ENCODE measurements at places on chromosomes 7 and 10. TPM values are rescaled to one million over a fixed set of nuclear protein-coding genes. Genes with fewer than 3 reads are reported as not detected.

GRCh38 chr10:127976286-127976685, 69.4 kb downstream of the PTPRE start:
- H3K27me3 ChIP-seq, result no peaks in the 10 kb centered on the region
- no peak overlapping the region for H3K4me3 ChIP-seq
- no peaks in the 10 kb centered on the region for H3K36me3 ChIP-seq
- DNase-seq, result peak; percentile 13
- no peak overlapping the region for H3K27ac ChIP-seq

FKBP9 gene
- total RNA-seq, result not detected

GRCh38 chr7:114086914-114087652, 168.3 kb upstream of the PPP1R3A start:
- no peak overlapping the region for H3K27ac ChIP-seq
- H3K27me3 ChIP-seq, result peaks cover 77% of the 10 kb centered on the region
- peaks cover 50% of the 10 kb centered on the region for H3K4me1 ChIP-seq
- no peaks in the 10 kb centered on the region for H3K36me3 ChIP-seq
- DNase-seq, result no peak

PNLIPRP3 gene
- total RNA-seq, result not detected

GRCh38 chr10:46330894-46331293, 44.1 kb downstream of the ANTXRL start:
- no peak for DNase-seq
- H3K27me3 ChIP-seq, result no peaks in the 10 kb centered on the region
- H3K4me3 ChIP-seq, result no peak overlapping the region
- H3K27ac ChIP-seq, result no peak overlapping the region

STEAP1 gene
- total RNA-seq, result not detected

- no peaks in the 10 kb centered on the region for H3K36me3 ChIP-seq
- H3K27me3 ChIP-seq, result peaks cover 98% of the 10 kb centered on the region
Observed at GRCh38 chr7:97019710-97020225, 4.9 kb downstream of the DLX5 start.

- H3K27ac ChIP-seq, result no peak overlapping the region
- H3K36me3 ChIP-seq, result no peaks in the 10 kb centered on the region
Observed at GRCh38 chr7:120164-120991, 72.0 kb upstream of the FAM20C start.

DNA sequence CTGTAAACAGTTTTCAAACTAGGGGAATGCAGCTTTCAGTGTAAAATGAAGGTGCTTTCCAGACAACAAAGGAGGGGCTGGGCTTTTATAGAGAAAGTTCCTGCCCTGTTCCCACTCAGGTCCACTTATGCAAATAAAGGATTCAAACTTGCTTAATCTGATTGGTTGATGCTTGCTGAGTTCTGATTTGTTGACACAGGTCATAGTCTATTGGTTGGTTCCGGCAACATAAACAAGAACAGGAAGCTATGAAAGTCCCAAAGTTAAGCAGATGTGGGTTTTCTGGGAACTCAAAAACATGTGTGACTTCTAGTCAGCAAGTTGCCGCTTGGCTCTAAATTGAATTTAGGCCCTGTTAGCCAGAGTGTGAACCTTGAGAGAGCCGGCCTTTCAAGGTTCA, 194.2 kb upstream of the SVIL start:
- no peaks in the 10 kb centered on the region for H3K36me3 ChIP-seq
- H3K27me3 ChIP-seq, result no peaks in the 10 kb centered on the region
- H3K4me1 ChIP-seq, result no peaks in the 10 kb centered on the region

DNA sequence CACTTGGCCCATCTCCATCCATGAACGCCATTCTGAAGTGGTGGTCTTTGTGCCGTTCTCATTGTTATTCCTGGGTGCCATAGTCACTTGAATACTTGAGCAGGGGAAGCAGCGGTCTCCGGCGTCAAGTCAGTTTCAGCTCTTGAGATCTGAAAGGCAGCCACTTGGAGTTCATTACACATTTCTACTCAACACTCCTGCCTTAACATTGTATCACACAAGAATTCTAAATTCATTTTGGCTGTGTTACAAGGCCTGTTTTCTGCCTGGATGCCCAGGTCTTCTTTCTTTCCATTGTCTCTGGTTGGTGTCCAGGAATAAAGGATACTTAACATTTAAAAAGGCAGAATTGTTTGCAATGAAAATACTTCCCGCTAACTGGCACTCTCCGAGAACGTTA, 69.0 kb upstream of the RAB11FIP2 start:
- no peaks in the 10 kb centered on the region for H3K27me3 ChIP-seq
- H3K36me3 ChIP-seq, result no peaks in the 10 kb centered on the region
- DNase-seq, result no peak
- no peaks in the 10 kb centered on the region for H3K4me1 ChIP-seq
- no peak overlapping the region for H3K27ac ChIP-seq

DNA sequence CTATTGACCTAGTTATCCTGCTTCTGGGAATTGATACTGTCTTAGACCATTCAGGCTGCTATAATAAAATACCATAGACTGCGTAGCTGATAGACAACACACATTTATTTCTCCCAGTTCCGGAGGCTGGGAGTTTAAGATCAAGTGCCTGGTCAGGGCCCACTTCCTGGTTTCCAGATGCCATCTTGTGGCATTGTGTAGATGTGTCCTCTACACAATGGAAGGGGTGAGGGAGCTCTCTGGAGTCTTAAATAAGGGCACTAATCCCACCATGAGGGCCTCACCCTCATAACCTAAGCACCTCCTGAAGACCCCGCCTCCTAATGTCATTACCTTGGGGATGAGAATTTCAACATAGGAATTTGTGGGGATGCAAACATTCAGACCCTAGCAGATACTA, 62.4 kb downstream of the SLC35B4 start:
- H3K27ac ChIP-seq, result no peak overlapping the region
- H3K4me1 ChIP-seq, result no peaks in the 10 kb centered on the region
- H3K4me3 ChIP-seq, result no peak overlapping the region
- DNase-seq, result no peak
- H3K27me3 ChIP-seq, result no peaks in the 10 kb centered on the region
- H3K36me3 ChIP-seq, result no peaks in the 10 kb centered on the region

- peak; percentile 75 for DNase-seq
- H3K36me3 ChIP-seq, result no peaks in the 10 kb centered on the region
- H3K4me3 ChIP-seq, result no peak within 1 kb of the TSS
- H3K27me3 ChIP-seq, result peaks cover 25% of the 10 kb centered on the region
- peaks cover 7% of the 10 kb centered on the region for H3K4me1 ChIP-seq
Observed at GRCh38 chr7:155069992-155070751, at the start of gene HTR5A. HTR5A (plus strand) TSS chr7:155070324; CDS start chr7:155070900, 576 bp downstream.

- no peak overlapping the region for H3K27ac ChIP-seq
- DNase-seq, result no peak
- no peak overlapping the region for H3K4me3 ChIP-seq
Observed at GRCh38 chr10:115879372-115880089, 393.5 kb downstream of the GFRA1 start.

- H3K4me3 ChIP-seq, result no peak overlapping the region
- no peaks in the 10 kb centered on the region for H3K36me3 ChIP-seq
- no peak for DNase-seq
- no peaks in the 10 kb centered on the region for H3K4me1 ChIP-seq
- no peaks in the 10 kb centered on the region for H3K27me3 ChIP-seq
Observed at GRCh38 chr10:51421853-51422252, 277.5 kb downstream of the CSTF2T start.

MMD2 gene
- not detected for total RNA-seq

DNA sequence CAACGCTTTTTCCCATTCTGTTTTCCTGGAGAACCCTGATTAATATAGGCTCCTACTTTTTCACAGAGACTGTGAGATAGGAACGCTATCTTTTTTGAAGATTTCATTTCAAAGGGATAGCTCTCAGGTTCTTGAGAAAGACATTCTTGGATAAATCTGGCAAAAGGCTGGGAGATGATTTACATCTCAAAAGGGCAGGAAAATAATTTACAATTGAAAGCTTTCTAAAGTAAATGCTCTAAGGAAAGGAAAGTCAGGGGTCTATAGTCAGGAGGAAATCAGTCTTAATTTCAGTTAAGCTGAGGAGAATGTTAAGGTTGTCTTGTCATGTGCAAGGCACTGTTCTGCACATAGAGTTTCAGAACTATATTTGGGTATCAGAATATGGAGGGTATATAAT, 278.8 kb downstream of the KIF20B start:
- H3K4me1 ChIP-seq, result no peaks in the 10 kb centered on the region
- H3K4me3 ChIP-seq, result no peak overlapping the region
- H3K27me3 ChIP-seq, result no peaks in the 10 kb centered on the region
- no peaks in the 10 kb centered on the region for H3K36me3 ChIP-seq

DNA sequence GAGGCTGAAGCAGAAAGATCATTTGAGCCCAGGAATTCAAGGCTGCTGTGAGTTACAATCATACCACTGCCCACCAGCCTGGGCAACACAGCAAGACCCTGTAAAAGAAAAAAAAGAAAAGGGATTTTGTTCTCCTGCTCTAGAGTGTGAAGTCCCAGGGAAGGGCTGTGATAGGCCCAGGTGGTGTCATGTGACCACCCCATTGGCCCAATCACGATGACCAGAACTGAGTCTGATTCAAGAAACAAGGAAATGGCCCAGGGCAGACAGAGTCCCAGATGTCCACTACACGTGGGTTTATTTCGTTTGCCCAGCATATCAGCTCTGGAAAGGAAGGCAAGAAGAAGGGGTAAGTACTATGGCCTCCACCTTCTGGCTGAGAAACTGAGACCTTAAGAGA, 81.3 kb upstream of the CUX1 start:
- H3K4me3 ChIP-seq, result no peak overlapping the region
- no peak overlapping the region for H3K27ac ChIP-seq
- H3K4me1 ChIP-seq, result peaks cover 5% of the 10 kb centered on the region
- H3K36me3 ChIP-seq, result no peaks in the 10 kb centered on the region

GRCh38 chr7:20219446-20220292, 2.5 kb upstream of the MACC1 start:
- no peak overlapping the region for H3K4me3 ChIP-seq
- H3K4me1 ChIP-seq, result no peaks in the 10 kb centered on the region
- no peaks in the 10 kb centered on the region for H3K36me3 ChIP-seq
- DNase-seq, result peak; percentile 79
- H3K27me3 ChIP-seq, result no peaks in the 10 kb centered on the region

GRCh38 chr7:155450970-155451801, 6.7 kb upstream of the EN2 start:
- H3K4me1 ChIP-seq, result peaks cover 7% of the 10 kb centered on the region
- no peaks in the 10 kb centered on the region for H3K36me3 ChIP-seq
- H3K27ac ChIP-seq, result no peak overlapping the region
- DNase-seq, result no peak
- H3K27me3 ChIP-seq, result peaks cover 78% of the 10 kb centered on the region
- H3K4me3 ChIP-seq, result no peak overlapping the region

CALML3 gene
- not detected for total RNA-seq

DNA sequence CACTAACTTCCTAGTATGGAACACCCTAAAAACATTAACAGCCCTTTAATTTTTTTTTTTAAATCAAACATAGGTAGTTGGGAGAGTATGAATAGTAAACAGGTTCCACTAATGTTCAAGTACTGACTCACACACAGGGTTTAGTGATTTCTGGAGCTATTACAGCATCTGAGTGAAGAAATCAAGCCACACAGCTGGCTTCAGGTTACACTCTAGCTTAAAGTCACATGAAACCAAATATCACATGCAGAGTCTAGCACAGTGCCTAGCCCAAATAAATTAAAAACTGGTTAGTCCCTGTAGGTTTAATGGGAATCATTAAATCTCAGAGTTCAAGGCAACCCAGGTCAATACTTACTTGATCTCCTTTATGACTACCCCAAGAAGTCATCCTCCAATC, 11.6 kb downstream of the PANK1 start:
- H3K4me1 ChIP-seq, result no peaks in the 10 kb centered on the region
- H3K36me3 ChIP-seq, result no peaks in the 10 kb centered on the region
- DNase-seq, result no peak
- no peaks in the 10 kb centered on the region for H3K27me3 ChIP-seq

GRCh38 chr10:66783316-66783715, 142.5 kb upstream of the LRRTM3 start:
- H3K36me3 ChIP-seq, result no peaks in the 10 kb centered on the region
- H3K27me3 ChIP-seq, result no peaks in the 10 kb centered on the region
- no peak overlapping the region for H3K4me3 ChIP-seq
- H3K4me1 ChIP-seq, result no peaks in the 10 kb centered on the region
- no peak for DNase-seq

GPR85 gene
- total RNA-seq, result not detected

DNA sequence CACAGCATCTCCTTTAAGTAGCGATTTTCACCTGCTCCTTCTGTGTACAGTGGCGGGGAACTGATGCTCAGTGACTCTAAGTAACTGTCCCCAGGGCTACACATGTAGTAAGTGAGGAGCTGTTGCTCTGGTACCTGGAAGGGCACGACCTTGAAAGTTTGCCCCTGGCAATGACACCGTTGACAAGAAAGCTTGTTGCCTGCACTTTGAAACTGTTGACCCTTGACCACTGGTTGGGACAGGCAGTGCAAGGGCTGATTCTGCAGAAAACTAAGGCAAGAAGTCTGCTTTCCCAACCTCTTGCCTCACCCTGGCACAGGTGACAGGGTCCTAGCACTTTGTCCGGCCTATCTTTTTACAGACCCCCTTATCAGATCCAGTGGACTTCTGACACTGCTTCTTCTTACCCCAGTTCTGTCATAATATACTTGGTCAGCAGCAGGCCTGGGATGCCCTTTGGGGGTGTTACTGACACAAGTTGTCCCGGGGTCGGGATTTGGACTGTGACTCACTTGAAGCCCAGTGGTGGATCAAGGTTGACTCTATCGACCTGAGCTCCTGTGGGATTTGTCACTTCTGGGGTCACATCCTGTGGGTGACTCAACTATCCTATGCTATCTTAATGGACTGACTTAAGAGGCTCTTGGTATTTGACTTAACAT, 5.8 kb downstream of the ACSL5 start:
- H3K27ac ChIP-seq, result no peak overlapping the region
- H3K4me1 ChIP-seq, result peaks cover 65% of the 10 kb centered on the region
- no peak overlapping the region for H3K4me3 ChIP-seq
- DNase-seq, result no peak
- H3K27me3 ChIP-seq, result no peaks in the 10 kb centered on the region

ELN gene
- total RNA-seq, result not detected

CPN1 gene
- not detected for total RNA-seq

GRCh38 chr7:22871661-22872060, 49.0 kb upstream of the TOMM7 start:
- no peaks in the 10 kb centered on the region for H3K4me1 ChIP-seq
- DNase-seq, result no peak
- no peak overlapping the region for H3K27ac ChIP-seq
- H3K27me3 ChIP-seq, result no peaks in the 10 kb centered on the region

GRCh38 chr10:101780187-101780817, 2.9 kb downstream of the NPM3 start:
- H3K27me3 ChIP-seq, result peaks cover 37% of the 10 kb centered on the region
- H3K27ac ChIP-seq, result no peak overlapping the region
- DNase-seq, result no peak
